Melanocyte of skin (primary cell): ENCODE measurements at places on chromosomes 3 and 15. TPM values are rescaled to one million over a fixed set of nuclear protein-coding genes. Genes with fewer than 3 reads are reported as not detected.

The ITIH4 gene
- 2.0 and 2.7 TPM in 2 replicates for total RNA-seq

The PTPN23 gene
- total RNA-seq: 18.9 and 28.0 TPM in 2 replicates

The CHDH gene
- 0.33 and 1.1 TPM in 2 replicates for total RNA-seq

The RBP2 gene
- not detected in 2 replicates for total RNA-seq

The CLDN11 gene
- total RNA-seq: 0.69 and 2.2 TPM in 2 replicates

The CD86 gene
- not detected in 2 replicates for total RNA-seq

The SI gene
- not detected in 2 replicates for total RNA-seq

The BFSP2 gene
- total RNA-seq: not detected in 2 replicates

The LMLN gene
- 7.3 and 10.2 TPM in 2 replicates for total RNA-seq

The POTEB3 gene
- not detected in 2 replicates for total RNA-seq

The BTD gene
- 56.6 and 111 TPM in 2 replicates for total RNA-seq

The ERC2 gene
- not detected in 2 replicates for total RNA-seq

The SCG5 gene
- 0.33 and 2.3 TPM in 2 replicates for total RNA-seq

The LRTM1 gene
- total RNA-seq: not detected in 2 replicates

The GRAMD2A gene
- under 0.01 TPM in 1 of 2 replicates, not detected in the other for total RNA-seq

The AMIGO3 gene
- 0.33 and 1.1 TPM in 2 replicates for total RNA-seq

The SUSD5 gene
- 7.9 and 11.7 TPM in 2 replicates for total RNA-seq

The FBLN2 gene
- total RNA-seq: 0.34 and 1.8 TPM in 2 replicates

The SLC28A2 gene
- not detected in 2 replicates for total RNA-seq

The AGBL1 gene
- 1.1 TPM in 1 of 2 replicates, not detected in the other for total RNA-seq

The INAFM2 gene
- 5.2 and 12.0 TPM in 2 replicates for total RNA-seq

The TMEM45A gene
- 7.9 and 10.2 TPM in 2 replicates for total RNA-seq

The BTLA gene
- total RNA-seq: not detected in 2 replicates

The HHLA2 gene
- not detected in 2 replicates for total RNA-seq

The PDCD6IP gene
- 172 and 189 TPM in 2 replicates for total RNA-seq

The ATP13A5 gene
- total RNA-seq: not detected in 2 replicates

The DAZL gene
- not detected in 2 replicates for total RNA-seq

The SLC24A5 gene
- 614 and 1,301 TPM in 2 replicates for total RNA-seq

The CP gene
- under 0.01 TPM in 1 of 2 replicates, not detected in the other for total RNA-seq

The SH2D7 gene
- not detected in 2 replicates for total RNA-seq

The UQCC5 gene
- total RNA-seq: 8.7 and 16.5 TPM in 2 replicates

The UTS2B gene
- 0.67 and 1.2 TPM in 2 replicates for total RNA-seq

The FRMD5 gene
- total RNA-seq: 11.9 and 14.7 TPM in 2 replicates

The LYZL4 gene
- total RNA-seq: not detected in 2 replicates

The PARP3 gene
- 10.3 and 11.1 TPM in 2 replicates for total RNA-seq

The ROPN1 gene
- total RNA-seq: 12.0 and 19.6 TPM in 2 replicates

The ZNF660 gene
- total RNA-seq: 0.69 and 0.73 TPM in 2 replicates

The FOXB1 gene
- not detected in 2 replicates for total RNA-seq

The ZNF80 gene
- total RNA-seq: not detected in 2 replicates

The TGM5 gene
- not detected in 2 replicates for total RNA-seq

The SLC22A13 gene
- under 0.01 and 1.1 TPM in 2 replicates for total RNA-seq

The MORF4L1 gene
- total RNA-seq: 222 and 325 TPM in 2 replicates
